ELF-1 (cell line): ENCODE measurements at places on chromosomes 16 and 17.
A peak's percentile ranks its signal among the peaks of the same experiment; 100 is the strongest.

GRCh38 chr16:81823111-81823510 is 44.0 kb downstream of the PLCG2 start:
- peak; percentile 48 for DNase-seq

GRCh38 chr17:14746822-14747602 is 446.1 kb downstream of the HS3ST3B1 start:
- DNase-seq, result no peak

DNA sequence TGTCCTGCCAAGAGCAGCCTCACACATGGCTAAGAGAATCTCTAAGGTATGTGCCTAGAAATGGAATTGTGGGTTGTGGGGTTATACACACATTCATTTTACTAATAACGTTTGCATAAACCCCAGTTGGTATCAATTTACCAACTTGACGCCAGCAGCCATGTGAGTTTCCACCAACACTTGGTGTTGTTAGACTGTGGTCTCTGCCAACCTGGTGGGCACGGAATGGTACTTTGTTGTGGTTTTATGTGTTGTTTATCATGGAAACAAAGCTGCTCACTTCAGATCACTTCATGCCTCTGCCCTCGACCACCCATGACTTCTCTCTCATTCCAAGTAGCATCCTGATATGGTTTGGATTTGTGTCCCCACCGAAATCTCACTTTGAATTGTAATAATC is 152.0 kb upstream of the CDC42EP4 start:
- DNase-seq, result no peak

- DNase-seq, result no peak
Observed at GRCh38 chr16:73311857-73312723, 264.2 kb upstream of the ZFHX3 start.

DNA sequence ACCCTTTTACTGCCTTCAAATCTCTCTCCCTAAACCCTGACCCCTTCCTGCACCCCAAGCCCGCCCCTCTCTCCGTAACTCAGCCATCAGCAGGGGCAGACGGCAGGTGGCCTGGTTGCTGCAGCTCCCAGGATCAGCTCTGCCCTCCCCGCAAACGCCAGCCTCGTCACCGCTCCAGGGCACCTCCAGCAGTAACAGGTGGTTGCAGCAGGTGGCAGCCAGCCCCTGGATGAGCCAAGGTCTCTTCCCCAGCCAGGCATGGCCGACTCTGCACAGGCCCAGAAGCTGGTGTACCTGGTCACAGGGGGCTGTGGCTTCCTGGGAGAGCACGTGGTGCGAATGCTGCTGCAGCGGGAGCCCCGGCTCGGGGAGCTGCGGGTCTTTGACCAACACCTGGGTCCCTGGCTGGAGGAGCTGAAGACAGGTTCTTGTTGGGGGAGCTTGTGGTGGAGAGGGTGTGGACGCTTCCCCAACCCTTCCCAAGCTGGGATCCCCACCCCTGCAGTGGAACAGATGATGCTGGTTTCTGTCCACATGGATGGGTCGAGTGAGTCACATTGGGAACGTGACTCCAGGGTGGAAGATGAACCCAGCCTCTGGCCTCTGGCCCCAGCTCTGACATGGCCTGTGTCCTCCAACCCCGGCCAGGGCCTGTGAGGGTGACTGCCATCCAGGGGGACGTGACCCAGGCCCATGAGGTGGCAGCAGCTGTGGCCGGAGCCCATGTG is 558 bp downstream of the HSD3B7 start:
- no peak for DNase-seq

GRCh38 chr17:76989519-76989918 is 121.3 kb downstream of the MGAT5B start:
- DNase-seq, result no peak

DNA sequence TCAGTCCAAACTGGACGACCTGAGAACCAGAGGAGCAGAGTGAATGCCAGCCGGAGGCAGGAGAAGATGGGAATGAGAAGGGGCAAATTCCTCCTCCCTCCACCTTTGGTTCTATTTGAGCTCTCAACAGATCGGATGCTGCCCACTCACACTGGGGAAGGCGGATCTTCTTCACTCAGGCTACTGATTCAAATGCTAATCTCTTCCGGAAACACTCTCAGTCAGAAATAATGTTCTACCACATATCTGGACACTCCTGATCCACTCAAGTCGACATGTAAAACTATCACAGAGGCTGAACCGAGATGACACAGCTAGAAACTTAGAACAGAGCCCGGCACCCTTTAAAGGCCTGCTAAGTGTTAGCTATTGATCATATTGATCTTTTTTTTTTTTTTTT is 57.4 kb upstream of the GRIN2A start:
- DNase-seq, result no peak

- no peak for DNase-seq
Observed at GRCh38 chr16:48561960-48562393, 48.0 kb downstream of the N4BP1 start.

- no peak for DNase-seq
Observed at GRCh38 chr17:78798695-78799559, 16.9 kb upstream of the CYTH1 start.

- no peak for DNase-seq
Observed at GRCh38 chr17:29019475-29020181, 13.8 kb upstream of the SEZ6 start.

DNA sequence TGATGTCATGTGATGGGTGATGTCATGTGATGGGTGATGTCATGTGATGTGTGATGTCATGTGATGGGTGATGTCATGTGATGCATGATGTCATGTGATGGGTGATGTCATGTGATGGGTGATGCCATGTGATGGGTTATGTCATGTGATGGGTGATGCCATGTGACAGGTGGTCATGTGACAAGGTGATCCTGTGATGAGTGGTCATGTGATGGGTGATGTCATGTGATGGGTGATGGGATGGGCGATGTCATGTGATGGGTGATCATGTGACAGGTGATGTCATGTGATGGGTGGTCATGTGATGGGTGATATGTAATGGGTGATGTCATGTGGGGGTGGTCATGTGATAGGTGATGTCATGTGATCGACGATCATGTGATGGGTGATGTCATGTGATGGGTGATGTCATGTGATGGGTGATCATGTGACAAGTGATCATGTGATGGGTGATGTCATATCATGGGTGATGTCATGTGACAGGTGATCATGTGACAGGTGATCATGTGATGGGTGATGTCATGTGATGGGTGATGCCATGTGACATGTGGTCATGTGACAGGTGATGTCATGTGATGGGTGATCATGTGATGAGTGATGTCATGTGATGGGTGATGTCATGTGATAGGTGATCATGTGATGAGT is 17.2 kb downstream of the CD300LB start:
- peak; percentile 46 for DNase-seq

DNA sequence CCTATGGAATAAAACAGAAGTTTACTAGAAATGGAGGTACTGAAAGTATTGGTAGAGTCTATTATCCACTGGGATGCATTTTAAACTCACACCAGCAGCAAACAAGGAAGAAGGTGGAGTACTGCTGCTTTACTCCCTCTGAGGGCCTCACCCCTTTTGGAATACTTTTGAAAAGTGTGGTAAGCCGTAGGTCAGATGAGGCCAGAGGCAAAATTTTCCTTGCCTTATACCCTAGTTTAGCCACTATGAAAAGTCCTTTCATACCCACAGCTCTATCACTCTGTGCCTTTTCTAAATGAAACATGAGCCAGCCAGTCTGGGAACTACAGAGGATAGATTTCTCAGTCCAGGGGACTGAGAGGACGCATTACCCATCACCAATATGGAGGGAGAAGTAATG is 14.0 kb downstream of the GDE1 start:
- no peak for DNase-seq

GRCh38 chr17:14157822-14158221 is 78.8 kb downstream of the CDRT15 start:
- DNase-seq, result no peak

DNA sequence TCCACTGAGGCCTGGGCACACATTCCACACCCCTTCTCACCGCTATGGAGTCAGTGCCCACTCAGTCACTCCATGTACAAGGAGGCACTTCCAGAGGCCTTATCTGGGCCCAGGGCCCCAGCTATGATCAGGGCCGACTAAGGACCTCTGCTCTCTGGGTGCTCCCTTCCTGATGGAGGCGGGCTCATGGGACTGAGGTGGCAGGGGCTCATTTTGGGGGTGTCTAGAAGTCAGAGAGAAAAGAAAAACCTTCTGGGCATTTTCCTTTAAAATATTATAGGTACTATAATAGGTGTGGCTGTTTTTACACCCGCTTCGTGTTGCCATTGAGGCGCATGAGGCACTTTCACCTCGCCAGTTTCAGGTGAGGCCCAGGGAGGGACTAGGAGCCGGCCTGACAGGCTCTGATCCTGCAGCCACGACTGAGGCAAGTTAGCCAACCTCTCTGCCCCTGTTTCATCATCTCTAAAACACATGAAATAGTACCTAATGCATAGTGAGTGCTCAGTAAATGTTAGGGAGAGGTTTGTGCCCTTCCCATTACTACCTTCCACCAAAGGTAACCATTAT is 14.4 kb downstream of the B9D1 start:
- DNase-seq, result no peak

GRCh38 chr16:26692658-26693057 is 374.1 kb upstream of the C16orf82 start:
- DNase-seq, result no peak

DNA sequence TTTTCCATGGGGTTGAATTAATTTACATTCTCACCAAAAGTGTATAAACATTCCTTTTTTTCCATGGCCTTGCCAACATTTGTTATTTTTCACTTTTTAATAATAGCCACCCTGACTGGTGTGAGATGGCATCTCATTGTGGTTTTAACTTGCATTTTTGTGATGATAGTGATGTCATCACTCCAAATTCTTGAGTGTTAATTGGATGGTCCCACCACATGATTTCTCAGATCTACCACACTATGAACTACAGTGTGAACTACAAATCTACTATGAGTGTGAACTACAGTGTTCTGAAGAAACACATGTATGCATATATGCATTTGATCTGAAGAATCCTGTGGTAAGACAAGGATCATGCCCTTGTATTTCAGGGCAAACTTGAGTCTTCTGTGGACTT is 340.1 kb downstream of the ABCC12 start:
- no peak for DNase-seq

- DNase-seq, result no peak
Observed at GRCh38 chr16:27366687-27367460, 35.1 kb upstream of the IL21R start.

DNA sequence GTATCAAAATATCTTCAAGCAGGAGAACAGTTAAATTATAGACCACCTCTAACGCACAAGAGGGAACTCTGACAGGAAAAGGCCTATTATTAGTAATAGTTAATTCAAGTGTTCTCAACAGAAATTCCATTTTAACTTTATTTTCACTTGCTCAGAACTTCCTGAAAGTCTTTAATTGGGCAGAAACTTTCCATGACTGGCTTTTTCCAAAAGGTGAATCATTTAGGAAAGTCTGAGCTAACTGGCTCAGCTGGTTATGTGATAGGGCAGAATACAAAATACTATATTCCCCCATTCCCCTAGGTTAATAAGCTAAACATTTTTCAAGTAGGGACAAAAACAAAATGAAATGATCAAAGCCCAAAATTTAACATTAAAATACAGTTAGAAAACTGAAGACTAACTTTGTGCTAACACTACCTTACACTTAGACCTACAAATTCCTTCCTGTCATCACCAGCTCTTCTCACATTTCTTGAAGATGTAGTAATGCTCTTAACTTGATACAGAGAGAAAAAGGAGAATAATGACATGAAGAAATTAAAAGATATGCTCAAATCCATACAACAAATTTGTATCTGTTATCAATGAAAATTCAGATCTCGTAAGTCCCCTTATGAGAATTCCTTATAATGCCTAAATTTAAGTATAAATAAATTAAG is 31.0 kb downstream of the CFDP1 start:
- no peak for DNase-seq

- no peak for DNase-seq
Observed at GRCh38 chr16:78815713-78816112, 716.3 kb downstream of the WWOX start.

DNA sequence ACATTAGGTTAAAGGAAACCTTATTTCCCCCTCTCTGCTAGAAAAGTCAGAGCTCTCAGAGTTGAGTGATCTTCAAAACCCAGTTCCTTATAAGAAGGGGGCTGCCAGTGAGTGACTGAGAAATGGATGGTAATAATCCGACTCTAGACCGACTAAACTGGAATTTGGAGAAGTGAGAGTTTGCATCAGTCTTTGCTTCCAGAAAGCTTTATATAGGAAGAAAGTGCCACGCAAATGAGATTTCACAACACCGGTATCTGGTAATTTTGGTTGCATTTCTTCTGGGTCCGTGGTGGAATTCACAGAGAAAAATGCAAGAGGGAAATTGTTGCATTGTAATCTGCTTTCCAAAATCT is 271.4 kb downstream of the MAF start:
- DNase-seq, result no peak

DNA sequence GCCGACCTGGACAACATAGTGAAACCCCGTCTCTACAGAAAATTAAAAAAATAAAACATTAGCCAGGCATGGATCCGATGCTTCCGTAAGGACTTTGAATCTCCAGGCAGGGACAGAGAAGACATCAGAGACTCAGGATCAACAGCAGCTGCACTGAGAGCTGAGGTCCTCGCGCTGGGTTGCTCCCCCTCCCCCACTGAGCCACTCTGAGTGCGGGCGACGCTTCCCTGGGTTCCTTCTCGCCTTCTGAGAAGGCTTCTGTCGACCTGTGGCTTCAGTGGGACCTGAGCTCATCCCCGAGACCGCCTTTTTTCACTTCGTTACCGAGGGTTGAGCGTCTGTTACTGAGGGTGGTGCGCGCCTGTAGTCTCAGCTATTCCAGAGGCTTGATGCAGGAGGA is 20.4 kb downstream of the ACTG1 start:
- DNase-seq, result no peak

- no peak for DNase-seq
Observed at GRCh38 chr17:71111934-71112333, 942.6 kb downstream of the KCNJ2 start.

DNA sequence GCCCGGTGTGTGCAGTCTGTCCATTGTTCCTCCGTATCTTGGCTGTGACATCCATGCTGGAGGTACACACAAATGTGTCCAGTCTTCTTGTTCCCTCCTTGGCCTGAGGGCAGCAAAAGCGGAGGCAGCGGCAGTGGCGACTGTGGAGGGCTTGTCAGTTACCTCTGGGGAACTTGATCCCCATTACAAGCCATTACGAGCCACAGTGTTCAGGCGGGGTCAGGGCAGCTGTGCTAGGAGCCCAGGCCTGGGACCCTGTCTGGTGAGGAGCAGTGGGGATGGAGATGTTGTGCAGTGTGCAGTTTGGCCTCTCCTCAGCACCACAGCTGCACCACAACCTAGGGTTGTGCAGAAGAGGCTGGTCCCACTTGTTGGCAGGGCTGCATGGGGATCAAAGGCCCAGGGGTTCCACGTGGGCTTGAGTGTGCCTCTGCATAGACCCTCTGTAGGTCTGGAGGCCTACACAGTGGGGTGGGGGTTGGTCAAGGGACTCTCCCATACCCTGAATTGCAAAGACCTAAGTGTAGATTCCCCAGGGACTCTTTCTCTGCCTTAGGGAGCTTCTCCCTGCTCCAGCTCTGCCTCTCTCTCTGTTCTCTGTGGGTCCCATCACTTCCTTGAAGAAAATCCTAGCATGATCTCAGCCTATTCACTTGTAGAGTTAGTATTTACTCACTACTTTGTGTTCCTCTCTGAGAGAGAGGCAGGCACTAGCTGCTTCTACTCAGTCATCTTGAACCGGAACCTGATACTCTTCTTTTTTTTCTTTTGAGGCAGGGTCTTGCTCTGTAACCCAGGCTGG is 58.8 kb downstream of the SLFN11 start:
- peak; percentile 43 for DNase-seq

GRCh38 chr16:10172848-10173655 is 9.2 kb downstream of the GRIN2A start:
- DNase-seq, result peak; percentile 49

- no peak for DNase-seq
Observed at GRCh38 chr17:27888067-27888466, 5.1 kb downstream of the LYRM9 start.

- DNase-seq, result no peak
Observed at GRCh38 chr16:78693496-78693895, 594.0 kb downstream of the WWOX start.
